ENCODE measurements at places on chromosomes 2 and 18. TPM values are rescaled to one million over a fixed set of nuclear protein-coding genes. Genes with fewer than 3 reads are reported as not detected.

GALNT3 gene
- polyA plus RNA-seq = 5.2 TPM

HAAO gene
- polyA plus RNA-seq = 6.2 TPM

TAF4B gene
- polyA plus RNA-seq = 5.0 TPM

RIF1 gene
- 7.3 TPM for polyA plus RNA-seq

DNER gene
- polyA plus RNA-seq = 0.17 TPM

R3HDM1 gene
- 8.9 TPM for polyA plus RNA-seq

ATP6V1C2 gene
- polyA plus RNA-seq = 0.40 TPM

DNPEP gene
- polyA plus RNA-seq = 54.2 TPM

MAL gene
- 4.7 TPM for polyA plus RNA-seq

RGPD3 gene
- polyA plus RNA-seq = 0.15 TPM

TACR1 gene
- polyA plus RNA-seq = 4.4 TPM

STAMBP gene
- polyA plus RNA-seq = 24.7 TPM

DYTN gene
- polyA plus RNA-seq = not detected

PRKAG3 gene
- not detected for polyA plus RNA-seq

PROKR1 gene
- 0.03 TPM for polyA plus RNA-seq

UCN gene
- 1.5 TPM for polyA plus RNA-seq

GALNT14 gene
- polyA plus RNA-seq = 1.6 TPM

LYG2 gene
- not detected for polyA plus RNA-seq

AFF3 gene
- 5.9 TPM for polyA plus RNA-seq

OXER1 gene
- polyA plus RNA-seq = 0.37 TPM

BUB1 gene
- polyA plus RNA-seq = 2.3 TPM

TRAK2 gene
- 25.7 TPM for polyA plus RNA-seq

GREB1 gene
- 228 TPM for polyA plus RNA-seq

Data from ovary (tissue), 10 donors.